ENCODE measurements at places on chromosomes 7 and 10.
A peak's percentile ranks its signal among the peaks of the same experiment; 100 is the strongest.

- ATAC-seq = peak; percentile 50
Measured at GRCh38 chr10:5508161-5508604, 8.8 kb upstream of the CALML5 start.

DNA sequence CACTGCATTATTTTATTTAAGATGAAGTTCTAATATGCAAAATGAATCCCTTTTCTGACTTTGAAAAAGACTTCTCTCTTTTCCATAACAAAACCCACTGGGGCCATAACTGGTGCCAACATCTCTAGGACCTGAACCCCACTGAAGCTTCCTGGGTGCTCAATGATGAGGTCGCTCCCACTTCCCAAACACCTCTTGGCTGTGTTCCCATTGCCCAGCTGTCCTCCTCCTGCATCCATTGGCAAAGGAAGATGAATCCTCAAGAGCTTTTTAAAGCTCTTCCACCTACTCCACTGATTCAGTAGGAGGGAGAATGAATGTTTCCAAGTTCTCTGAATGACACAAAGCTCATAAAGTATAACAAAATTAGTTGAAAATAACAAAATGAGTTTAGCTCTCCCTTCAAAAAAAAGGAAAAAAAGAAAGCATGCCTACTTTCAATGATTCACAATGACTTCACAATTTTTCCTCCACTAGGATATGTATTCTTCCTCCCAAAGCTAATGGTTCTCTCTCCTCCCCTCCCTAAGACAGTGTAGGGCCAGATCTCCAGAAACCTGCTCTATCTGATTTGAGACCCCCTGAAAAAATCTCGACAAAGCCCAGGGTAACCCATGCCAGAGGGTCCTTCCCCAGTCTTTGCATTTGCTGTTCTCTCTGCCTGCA, 64.8 kb downstream of the SORBS1 start:
- no peak for ATAC-seq

GRCh38 chr10:106440355-106440754, 724.2 kb downstream of the SORCS1 start:
- no peak for ATAC-seq

DNA sequence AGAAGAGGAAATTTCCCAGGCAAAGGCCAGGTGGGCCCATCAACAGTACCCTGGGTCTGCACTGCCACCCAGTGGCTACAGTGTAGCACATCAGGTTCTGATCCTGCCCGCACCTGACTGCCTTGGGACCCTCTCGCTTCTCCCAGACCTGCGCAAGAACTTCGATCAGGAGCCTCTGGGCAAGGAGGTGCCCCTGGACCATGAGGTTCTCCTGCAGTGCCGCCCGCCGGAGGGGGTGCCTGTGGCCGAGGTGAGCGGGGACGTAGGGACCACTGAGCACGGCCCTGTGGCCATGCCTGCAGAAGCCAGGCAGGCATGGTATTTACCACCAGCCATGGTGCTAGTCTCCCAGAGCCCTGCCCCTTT, 33.9 kb upstream of the SLC29A3 start:
- peak; percentile 69 for ATAC-seq

GRCh38 chr10:53537508-53537907, 764.9 kb upstream of the MBL2 start:
- no peak for ATAC-seq

Data from gastroesophageal sphincter (tissue), 4 donors.